Activated naive CD8-positive, alpha-beta T cell treated with anti-CD3 and anti-CD28 coated beads for 36 hours (primary cell): ENCODE measurements at places on chromosomes 16 and 17. TPM values are rescaled to one million over a fixed set of nuclear protein-coding genes. Genes with fewer than 3 reads are reported as not detected.

G6PC1 gene
- not detected for total RNA-seq

CD300A gene
- 5.6 TPM for total RNA-seq

MT1G gene
- total RNA-seq: 35.8 TPM

TADA2A gene
- total RNA-seq: 41.8 TPM

VMP1 gene
- 137 TPM for total RNA-seq

GRIN2C gene
- not detected for total RNA-seq

DOC2B gene
- 0.08 TPM for total RNA-seq

DCAKD gene
- 31.4 TPM for total RNA-seq

- no peak for DNase-seq
Measured at GRCh38 chr17:17381446-17382064, 78.4 kb downstream of the NT5M start.

DNA sequence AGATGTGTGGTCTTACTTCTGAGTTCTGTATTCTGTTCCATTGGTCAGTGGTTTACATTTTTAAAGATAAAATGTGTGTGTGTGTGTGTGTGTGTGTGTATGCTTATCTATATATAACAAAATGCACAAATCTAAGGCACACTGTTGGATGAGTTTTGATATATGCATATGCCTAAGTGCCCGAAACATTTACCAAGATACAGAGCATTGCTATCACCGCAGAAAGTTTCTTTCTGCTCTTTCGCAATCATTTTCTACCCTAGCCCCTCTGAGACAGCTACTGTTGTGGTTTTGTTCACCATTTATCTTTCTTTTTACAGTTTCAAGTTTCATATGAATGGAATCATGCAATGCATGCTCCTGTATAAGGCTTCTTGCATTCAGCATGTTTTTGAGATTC is 97.0 kb downstream of the MRTFB start:
- no peak for DNase-seq

- no peak for DNase-seq
Measured at GRCh38 chr16:82582975-82583374, 43.8 kb upstream of the CDH13 start.

GRCh38 chr17:29592850-29593551 is at the start of gene ANKRD13B:
ANKRD13B (plus strand) TSS chr17:29593132; CDS start chr17:29593622, 490 bp downstream.
- peak; percentile 60 for DNase-seq

- no peak for DNase-seq
Measured at GRCh38 chr17:20955427-20956323, 87.1 kb downstream of the USP22 start.

DNA sequence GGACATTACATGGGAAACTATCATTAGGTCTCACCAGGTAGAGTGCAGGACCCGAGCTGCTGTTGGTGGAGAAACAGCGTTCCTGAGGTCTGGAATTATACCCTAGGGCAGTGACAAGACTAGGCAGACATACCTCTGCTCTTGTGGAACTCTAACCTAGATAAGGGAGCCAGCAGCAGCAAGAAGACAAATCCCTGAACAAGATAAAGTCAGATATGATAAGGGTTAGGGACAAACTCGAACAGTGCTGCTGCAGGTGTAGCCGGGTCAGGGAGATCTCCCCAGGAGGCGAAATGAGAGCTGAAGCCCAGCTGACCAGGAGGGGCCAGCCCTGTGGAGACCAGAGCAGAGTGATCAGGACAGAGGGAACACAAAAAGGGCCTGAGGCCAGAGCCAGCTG is 34.7 kb downstream of the ARSG start:
- DNase-seq: no peak

DNA sequence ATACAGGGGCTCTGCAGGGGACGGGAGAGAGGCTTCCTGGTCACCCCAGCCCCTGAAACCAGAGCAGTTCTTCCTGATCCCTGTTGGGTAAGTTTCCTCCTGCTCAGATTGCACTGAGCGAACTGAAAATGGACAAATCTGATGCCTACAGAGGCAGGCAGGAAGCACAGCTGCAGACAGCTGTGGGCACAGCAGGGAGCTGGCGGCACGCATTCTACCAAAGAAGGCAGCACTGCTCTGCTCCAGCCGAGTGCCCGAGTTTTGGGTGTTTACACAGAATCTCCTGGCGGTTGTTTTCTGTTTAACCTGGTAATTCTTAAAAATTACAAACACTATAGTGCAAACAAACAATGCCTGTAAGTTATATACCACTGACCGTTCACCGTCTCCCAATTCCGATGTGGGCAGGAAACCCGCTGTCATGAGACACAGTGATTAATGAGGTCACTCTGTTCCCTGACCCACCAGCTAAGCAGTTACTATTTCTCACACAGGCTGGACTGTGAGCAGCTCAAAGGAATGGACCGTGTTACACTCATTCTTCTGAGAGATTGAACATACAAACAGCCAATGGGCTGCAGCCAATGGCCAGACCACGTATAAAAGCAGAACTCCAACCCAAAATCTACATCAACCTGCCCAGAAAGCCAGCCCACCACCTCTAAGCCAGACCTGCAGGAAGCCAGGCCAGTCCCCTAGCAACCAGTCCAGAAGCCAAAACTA is 25.5 kb downstream of the NSMCE1 start:
- DNase-seq: peak; percentile 36

- no peak for DNase-seq
Measured at GRCh38 chr16:4270595-4270994, 2.2 kb downstream of the TFAP4 start.

DNA sequence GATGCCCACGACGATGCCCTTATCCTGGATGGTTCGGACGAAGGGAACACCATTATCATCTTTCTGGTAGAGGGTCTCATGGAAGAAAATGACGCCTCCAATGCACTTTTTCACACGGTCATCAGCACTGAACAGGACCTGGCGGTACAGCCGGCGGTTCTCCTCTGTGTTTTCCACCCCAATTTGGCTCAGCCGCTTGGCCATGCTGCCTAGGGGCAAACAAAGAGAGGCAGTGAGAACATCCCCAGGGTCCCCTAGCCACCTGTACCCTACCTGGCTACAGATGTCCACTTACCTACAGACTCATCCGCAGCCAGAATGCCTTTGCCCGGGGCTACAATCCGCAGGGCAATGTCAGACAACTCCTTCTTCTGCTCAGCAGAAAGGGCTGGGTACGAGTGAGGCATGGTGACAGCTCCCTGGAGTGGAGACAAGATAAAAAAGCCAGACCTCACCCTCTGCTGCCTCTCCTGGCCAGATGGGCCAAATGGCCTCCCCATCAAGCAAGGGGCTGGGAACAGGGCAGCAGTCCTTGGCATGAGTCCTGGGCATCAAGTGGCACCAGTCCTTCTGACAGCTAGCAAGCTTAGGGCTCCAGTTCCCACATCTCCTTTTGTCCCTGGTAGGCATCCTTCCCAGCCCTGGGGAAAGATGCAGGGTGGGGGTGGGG is 1.4 kb downstream of the ALDOC start:
- no peak for DNase-seq

GRCh38 chr17:42618442-42619150 is 9.1 kb downstream of the TUBG1 start:
- no peak for DNase-seq

GRCh38 chr16:50801036-50801435 is 59.1 kb downstream of the CYLD start:
- DNase-seq: no peak

- DNase-seq: no peak
Measured at GRCh38 chr17:50101346-50102163, 6.4 kb downstream of the PDK2 start.

DNA sequence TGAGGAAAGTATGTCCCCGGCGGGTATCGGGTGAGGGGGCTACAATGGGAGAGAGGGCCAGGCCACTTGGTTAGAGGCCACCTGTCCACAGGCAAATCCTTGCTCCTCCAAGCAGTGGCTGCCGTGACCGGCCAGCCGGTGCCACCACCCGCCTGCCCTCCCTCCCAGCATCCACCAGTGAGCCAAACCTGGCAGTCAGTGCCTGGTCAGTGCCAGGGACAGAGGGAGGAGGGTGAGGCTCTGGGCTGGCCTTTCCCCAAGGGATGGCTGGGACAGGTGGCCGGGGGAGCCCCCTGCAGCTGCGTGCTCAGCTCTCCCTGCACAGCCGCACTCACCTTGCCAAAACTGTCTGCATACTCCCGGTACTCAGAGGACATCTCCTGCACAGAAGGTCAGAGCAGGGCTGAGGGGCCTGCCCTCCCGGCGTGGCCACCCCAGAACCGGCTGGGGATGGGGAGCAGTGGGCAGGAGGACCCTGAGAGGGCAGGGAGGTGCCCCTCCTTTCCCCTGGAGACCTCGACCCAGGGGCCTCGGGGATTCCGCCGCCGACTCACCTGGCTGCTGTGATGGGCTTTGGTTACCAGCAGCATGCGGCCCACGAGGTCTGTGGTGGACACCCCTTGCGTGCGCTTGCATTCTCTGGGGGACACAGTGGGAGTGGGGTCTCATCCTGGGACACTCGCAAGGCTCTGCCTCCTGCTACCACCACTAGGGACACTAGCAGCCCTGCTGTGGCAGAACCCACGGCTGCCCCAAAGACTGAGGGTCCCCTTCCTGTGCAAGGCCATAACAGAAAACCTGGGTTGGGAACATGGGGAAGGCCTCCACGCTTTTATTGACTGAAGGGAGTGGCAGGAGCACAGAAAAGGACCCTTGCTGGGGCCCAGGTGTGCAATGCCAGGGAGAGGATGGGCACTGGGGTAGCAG is 3.7 kb downstream of the PCYT2 start:
- no peak for DNase-seq

DNA sequence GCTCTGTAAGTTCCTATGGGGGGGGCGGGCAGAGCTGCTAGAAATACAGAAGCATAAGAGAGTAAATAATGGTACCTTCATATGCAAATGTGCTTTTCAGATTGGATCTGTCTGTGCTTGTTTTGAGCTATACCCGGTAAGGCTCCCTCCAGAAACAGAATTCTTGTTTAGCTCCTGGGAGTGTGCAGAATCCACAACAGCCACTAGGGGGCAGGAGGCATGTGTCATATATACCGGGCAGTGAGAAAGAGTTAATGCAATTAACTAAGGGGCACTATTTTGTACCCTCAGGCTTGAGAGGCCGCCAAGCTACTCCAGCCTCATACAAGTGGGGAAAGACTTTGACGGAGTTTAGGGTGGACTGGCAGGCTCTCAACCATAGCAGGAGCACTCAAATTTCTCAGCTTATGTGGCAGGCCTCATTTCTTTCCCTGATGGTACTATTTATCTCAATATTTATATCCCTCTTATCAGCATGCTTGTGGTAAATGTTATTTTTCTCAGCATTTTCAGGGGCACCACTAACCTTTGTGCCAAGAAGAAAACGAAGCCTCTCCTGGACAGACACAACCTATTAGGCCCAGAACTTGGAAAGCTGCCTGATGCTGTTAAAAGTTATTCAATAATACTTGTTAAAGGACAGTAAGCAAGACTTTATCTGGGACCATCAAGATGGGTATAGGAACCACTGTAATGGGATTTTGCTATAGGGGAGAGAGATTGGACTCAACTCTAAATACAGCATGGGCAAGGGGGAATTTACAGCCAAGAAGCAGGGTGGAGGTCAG is 10.7 kb upstream of the CENPV start:
- peak; percentile 71 for DNase-seq

GRCh38 chr17:18377437-18378204 is at the start of gene EVPLL:
EVPLL (plus strand) TSS chr17:18377778; CDS start chr17:18380938, 3,160 bp downstream.
- DNase-seq: no peak

- DNase-seq: no peak
Measured at GRCh38 chr16:48918520-48919258, 308.7 kb upstream of the N4BP1 start.

DNA sequence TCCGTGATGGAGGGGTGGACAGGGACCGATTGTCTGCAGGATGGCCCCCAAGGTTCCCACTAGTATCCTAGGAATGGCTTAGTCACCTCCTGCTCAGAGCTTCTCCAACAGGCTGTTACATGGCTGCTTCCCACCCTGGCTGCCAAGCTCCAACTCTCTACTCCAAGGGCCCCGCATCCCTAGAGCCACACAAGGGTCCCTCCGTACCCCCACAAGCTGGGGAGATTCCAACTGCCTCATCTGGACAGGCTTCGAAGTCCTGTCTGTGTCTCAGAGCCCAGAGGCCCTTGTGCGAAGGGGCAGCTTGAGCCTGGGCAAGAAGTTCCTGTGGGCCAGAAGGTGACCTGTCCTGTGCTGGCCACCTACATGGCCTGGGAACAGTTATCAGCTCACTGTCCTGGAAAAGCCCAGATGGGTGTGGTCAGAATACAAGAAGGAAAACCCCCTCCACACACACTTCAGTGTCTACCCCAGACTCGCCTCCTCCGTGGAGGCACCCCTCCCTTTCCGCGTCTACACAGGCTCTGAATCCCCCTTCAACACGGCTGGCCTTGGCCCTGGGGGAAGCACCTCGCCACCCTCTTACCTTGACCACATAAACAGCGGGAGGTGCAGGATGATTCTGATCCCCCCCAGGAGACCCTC is 586 bp downstream of the MEAK7 start:
- DNase-seq: no peak

DNA sequence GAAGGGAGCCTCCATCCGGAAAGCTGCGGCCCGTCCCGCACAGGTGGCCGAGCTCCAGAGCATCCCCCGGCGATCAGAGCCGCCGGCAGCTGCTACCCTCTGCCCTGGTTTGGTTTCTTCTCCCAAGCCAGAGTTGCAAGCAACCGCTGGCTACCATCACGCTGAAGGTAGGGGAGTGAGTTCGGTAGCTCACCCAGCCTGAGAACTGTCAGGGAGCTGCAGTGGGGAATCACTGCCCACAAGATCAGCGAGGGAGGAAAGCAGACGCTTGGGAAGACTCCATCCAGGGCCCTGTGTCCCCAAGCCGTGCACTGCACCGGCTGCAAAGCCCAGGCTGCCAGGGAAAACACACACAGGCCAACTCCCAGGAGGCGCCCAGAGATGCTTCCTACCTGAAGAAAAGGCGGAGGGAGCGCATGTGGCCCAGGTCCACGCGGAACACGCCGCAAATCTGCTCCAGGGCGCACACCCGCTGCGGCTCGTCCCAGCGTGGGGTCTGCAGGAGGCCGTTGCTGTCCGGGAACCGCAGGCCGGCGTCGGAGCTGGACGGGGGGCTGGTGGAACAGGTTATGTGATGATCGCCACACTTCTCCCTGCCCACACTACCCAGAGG is 83.3 kb downstream of the TBC1D16 start:
- no peak for DNase-seq

DNA sequence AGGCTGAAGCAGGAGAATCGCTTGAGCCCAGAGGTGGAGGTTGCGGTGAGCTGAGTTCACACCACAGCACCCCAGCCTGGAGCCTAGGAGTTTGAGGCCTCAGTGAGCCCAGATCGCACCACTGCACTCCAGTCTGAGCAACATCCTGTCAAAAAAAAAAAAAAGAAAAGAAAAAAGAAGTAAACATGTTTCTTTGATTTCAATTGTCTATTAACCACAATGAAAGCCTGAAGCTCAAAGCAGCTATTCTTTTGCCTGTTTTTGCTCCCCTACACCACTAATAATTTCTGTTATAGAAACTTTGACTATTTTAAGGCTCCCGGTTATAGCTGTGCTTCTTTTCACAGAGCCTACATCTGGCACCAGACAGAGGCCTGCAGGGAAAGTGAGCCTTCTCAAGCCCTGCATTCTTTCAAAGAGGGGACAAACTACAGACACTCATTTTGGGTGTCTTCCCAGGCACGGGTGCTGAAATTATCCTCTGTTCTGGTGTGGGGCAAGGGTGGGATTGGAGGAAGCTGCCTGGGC is 14.2 kb upstream of the SLC52A1 start:
- no peak for DNase-seq

DNA sequence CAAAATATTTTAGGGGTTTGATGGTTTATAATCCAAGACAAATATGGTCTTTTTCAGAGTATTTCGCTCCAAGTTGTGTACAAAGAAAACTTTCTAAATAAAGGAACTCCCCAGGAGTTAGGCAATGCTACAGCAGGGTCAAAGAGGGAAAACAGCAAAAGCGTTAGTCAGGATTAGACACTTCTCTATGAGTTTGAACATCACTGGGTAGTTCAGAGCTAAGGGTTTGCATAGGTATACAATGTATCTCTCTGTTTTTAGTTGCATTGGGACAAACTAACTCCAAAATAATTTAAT is 34.8 kb downstream of the FAM20A start:
- no peak for DNase-seq
